ENCODE measurements at places on chromosomes 7 and 10.
A peak's percentile ranks its signal among the peaks of the same experiment; 100 is the strongest.

- DNase-seq = no peak
- H3K27ac ChIP-seq = no peak overlapping the region
- H3K4me1 ChIP-seq = no peaks in the 10 kb centered on the region
- no peak overlapping the region for H3K4me3 ChIP-seq
Measured at GRCh38 chr7:103833401-103833800, 156.1 kb downstream of the RELN start.

DNA sequence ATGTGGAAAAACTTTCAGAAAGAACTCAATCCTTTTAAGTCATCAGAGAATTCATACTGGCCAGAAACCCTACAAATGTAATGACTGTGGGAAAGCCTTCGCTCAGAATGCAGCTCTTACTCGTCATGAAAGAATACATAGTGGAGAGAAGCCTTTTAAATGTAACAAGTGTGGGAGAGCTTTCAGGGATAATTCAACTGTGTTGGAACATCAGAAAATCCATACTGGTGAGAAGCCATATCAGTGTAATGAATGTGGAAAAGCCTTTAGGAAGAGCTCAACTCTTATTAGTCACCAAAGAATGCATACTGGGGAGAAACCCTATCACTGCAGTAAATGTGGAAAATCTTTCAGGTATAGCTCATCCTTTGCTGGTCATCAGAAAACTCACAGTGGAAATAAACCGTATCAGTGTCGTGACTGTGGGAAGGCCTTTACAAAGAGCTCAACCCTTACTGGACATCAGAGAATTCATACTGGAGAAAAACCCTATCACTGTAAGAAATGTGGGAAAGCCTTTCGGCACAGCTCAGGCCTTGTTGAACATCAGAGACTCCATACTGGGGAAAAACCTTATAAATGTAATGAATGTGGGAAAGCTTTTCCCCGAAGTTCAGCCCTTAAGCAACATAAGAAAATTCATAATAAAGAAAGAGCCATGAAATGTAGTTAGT lies 10.6 kb downstream of the ZNF485 start:
- H3K4me1 ChIP-seq = no peaks in the 10 kb centered on the region
- DNase-seq = no peak
- H3K36me3 ChIP-seq = peaks cover 59% of the 10 kb centered on the region
- H3K27me3 ChIP-seq = no peaks in the 10 kb centered on the region
- H3K27ac ChIP-seq = no peak overlapping the region

- H3K27me3 ChIP-seq = peaks cover 87% of the 10 kb centered on the region
- H3K36me3 ChIP-seq = no peaks in the 10 kb centered on the region
- peaks cover under 1% of the 10 kb centered on the region for H3K4me1 ChIP-seq
- H3K27ac ChIP-seq = no peak overlapping the region
Measured at GRCh38 chr7:157691586-157692459, 355.0 kb downstream of the DNAJB6 start.

DNA sequence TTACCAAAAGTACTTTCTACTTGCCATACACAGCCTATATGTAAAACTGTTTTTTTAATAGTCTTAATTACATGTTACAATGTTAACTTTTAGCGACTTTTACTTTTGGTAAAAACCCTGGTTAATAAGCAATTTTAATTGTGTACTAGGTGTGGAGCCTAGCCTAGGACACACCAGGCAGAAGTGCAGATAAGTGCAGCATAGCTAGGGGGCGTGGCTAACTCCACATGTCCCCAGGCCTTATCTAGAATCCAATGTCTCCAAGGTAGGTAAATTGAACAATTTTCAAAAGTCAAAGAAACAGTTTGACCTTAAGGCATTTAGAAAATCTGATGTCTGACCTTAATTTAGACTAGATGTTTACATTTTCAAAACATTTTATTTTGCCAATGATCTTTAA lies 858.7 kb downstream of the CCSER2 start:
- no peaks in the 10 kb centered on the region for H3K36me3 ChIP-seq
- no peak overlapping the region for H3K27ac ChIP-seq
- H3K27me3 ChIP-seq = no peaks in the 10 kb centered on the region
- no peak for DNase-seq
- H3K4me3 ChIP-seq = no peak overlapping the region

DNA sequence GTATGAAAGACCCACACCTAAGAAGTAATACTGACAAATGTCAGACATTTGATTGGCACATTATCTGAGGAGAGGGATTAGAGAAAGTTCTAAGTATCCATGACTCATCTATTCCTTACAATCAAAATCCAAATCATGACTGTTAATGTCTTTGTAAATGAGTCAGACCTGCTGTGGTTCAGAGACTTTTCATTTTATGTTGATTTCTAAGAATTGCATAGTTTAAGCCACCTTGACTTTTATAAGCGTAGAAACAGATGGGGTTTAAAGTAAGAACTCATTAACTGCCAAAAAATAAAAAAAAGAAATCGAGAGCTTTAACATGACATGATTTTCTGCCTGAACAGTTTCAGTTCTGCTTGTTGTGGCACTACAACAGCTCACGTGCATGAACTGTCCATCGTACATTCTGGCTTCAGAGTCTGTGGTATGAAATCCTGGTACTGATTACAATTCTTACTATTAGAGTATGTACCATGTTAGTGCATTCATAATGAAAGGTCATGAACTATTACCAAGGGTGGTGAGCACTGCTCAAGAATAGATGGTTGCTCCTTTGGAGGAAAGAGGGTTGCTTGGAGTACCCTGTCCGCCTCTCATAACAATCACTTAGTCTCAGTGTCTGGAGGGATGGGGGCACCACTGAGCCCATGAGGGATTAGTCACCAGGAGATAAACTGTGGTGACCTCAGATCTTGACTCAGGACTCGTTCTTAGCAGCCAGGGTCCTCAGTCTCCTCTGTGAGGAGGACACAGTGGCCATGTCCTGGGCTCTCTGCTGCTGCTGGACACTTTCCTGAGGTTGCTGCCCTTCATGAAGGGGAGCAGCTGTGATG lies 42.2 kb downstream of the ACSM6 start:
- peaks cover 2% of the 10 kb centered on the region for H3K4me1 ChIP-seq
- DNase-seq = peak; percentile 25
- H3K27me3 ChIP-seq = no peaks in the 10 kb centered on the region
- H3K27ac ChIP-seq = no peak overlapping the region
